ENCODE measurements at places on chromosomes 3 and 15.
A peak's percentile ranks its signal among the peaks of the same experiment; 100 is the strongest.

GRCh38 chr15:88276821-88277410, 20.4 kb upstream of the NTRK3 start:
- no peak for DNase-seq

DNA sequence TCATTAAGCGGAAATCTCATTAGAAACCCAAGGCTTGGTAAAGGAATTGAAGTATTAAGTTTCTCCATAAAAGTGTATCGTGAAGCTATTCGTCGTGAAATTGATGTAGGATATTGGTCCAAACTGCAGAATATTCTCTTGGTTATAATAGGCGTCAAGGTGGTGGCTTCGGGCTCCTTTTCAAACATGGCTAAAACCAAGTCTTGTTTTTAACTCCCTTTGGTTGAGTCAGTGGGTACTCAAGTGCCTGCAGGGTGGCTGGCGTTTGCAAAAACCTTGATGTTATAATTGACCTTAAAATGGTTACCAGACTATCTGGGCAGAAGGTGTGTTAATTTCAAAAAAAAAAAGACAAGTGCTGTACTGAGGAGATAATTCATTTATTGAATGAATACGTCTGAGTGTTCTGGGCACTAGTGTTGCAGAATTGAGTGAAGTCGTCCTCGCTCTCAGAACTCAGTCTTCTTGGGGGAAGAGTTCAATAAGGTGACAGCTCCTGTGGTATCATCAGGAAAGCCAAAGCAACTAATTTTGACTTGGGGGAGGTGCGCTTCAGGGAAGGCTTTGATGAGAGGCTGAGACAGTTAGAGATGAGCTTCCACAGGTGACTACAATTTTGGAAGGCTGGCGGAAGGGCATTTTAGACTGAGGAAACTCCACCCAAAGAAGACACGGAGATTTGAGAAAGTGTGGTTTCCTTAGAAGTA, 1.5 kb downstream of the UBE2Q2 start:
- DNase-seq = no peak

- peak; percentile 89 for DNase-seq
Observed at GRCh38 chr15:69403594-69403993, 10.6 kb upstream of the KIF23 start.

GRCh38 chr15:70025413-70026296, 72.1 kb downstream of the TLE3 start:
- DNase-seq = peak; percentile 39

GRCh38 chr15:74782259-74783071, 585 bp downstream of the CSK start:
- no peak for DNase-seq

GRCh38 chr3:171829841-171830517, 13.2 kb upstream of the TMEM212 start:
- DNase-seq = peak; percentile 80

DNA sequence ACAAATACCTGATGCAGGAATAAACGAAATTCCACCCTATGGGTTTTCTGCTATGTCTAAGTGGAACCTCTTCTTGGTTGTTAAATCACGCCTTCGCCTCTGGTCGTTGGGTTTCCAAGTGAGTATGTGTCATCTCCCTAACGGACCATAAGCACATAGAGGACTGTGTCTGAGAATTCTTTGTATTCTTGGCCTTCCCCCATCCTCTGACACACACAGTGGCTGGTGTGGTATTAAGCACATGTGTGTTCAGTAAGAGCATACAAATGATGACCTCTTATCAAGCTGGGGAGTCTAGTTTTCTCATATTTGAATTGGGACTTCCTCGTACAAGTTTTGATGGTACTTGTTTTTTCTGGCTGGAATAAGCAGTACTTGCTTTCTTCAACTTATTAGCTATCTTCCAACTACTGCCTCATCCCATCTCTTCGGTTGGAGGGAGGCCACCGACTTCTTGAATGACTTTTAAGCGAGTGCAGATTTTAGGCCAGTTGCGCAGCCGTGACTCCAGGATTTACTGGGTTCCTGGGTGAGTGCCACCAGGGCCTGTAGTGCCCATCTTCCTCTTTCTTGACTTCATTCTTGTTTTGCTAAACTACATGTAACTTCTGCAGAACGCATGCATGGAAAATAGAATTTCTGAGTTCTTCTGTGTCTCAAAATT, 240.2 kb downstream of the ADAMTS17 start:
- DNase-seq = no peak

DNA sequence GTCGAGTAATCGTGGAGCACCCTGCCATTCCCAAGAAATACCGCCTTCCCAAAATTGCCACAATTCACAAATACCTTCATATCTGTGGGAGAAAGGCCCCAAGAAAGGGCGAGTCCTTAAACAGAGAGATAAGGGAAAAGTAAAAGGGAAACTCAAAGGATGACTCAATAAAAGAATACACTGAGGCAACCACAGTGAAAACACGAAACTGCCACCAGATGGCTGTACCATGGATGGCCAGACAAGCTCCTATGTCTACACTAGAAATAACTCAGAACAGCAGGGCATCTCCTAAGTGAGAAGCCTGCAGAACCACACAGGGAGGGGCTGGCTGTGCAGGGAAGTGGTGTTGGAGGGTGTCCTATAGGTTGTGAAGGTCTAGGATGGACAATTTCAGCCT, 25.0 kb downstream of the SRGAP3 start:
- DNase-seq = peak; percentile 42

GRCh38 chr3:73706771-73707170, 82.0 kb upstream of the PDZRN3 start:
- peak; percentile 88 for DNase-seq

DNA sequence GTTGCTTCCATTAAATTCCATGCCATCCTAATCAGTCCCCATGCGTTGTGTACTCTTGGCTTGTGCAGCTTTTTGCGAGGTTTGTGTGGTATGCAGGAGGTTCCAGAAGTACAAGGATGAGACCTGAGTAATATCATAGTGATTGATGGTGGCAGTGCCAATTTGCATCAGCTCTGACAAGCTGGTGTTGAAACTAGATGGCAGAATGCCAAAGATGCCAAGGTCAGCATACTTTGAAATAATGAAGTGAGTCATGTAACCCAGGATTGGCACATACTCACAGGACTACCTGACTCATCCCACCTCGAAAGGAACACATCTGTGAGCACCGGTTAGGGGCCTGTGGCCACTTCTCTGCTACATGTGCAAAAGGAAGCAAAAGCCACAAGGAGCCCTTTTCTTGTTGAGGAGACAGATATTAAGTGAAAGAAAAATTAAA, 14.3 kb downstream of the KAT2B start:
- DNase-seq = peak; percentile 50
